ENCODE measurements at places on chromosomes 5 and 9.

DNA sequence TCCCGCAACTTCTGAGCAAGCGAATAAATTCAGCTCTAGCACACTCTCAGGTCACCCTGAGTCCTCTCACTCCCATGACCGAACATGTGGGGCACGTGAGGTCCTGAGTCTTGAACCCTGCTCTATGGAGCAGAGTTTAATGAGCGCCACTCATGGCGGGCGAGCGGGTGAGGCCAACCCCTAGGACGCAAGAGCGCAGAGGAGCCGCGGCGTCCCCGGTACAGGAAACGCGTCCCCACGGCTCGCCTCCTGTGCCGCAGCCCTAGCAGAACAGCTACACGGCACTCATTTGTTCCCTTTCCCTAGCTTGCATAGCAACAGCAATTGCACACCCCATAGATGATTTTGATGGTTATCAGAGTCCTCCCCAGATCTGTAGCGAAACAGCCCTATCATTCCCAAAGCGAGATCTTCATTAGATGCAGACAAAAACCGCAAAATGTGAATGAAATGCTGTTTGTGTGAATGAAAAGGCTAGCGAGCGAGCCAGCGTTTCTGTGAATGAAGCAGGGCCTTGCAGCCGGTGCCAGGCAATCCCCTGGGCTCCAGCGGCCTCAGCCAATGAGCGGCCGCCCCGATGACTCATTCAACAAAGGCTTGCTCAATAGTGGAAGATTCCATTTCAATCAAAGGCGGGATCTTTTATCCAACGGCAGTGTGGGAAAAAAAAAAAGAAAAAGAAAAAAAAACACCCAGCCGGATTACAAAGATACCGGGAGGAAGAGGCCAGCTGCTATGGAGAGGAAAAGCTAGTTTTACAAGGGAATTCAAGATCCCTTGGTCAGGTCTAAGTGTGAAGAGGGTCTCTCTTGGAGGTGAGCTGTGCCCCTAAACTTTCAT lies 1.5 kb upstream of the SHC3 start:
- DNase-seq, result no peak

DNA sequence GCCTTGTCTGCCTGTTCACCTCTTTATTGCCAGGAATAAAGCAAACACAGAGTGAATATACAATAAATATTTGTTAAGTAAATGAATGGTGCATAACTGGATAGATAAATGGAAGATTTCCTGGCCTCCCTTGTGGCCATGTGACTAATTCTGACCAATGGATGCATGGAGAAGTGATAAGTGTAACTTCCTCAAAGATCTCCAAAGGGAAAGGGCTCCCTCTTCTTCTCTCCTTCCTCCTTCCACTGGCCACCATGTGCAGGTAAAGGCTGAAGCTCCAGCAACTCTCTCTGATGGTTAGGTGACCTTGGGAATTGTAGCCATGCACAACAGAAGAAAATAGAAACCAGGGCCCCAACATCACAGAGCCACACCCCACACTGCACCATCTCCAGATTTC lies 174.4 kb downstream of the EBF1 start:
- no peak for DNase-seq

- no peak for DNase-seq
These were observed 131.1 kb upstream of the ZNF462 start for GRCh38 chr9:106731910-106732309.

GRCh38 chr9:132077881-132078698 lies 1.6 kb downstream of the MED27 start:
- DNase-seq, result no peak

- no peak for DNase-seq
These were observed 12.6 kb downstream of the PBX3 start for GRCh38 chr9:125759764-125760129.

- no peak for DNase-seq
These were observed 234.5 kb upstream of the SLC24A2 start for GRCh38 chr9:20023210-20023905.

GRCh38 chr5:146561711-146562110 lies 45.7 kb upstream of the GPR151 start:
- no peak for DNase-seq

GRCh38 chr9:86324308-86324707 lies 29.9 kb downstream of the TUT7 start:
- no peak for DNase-seq

DNA sequence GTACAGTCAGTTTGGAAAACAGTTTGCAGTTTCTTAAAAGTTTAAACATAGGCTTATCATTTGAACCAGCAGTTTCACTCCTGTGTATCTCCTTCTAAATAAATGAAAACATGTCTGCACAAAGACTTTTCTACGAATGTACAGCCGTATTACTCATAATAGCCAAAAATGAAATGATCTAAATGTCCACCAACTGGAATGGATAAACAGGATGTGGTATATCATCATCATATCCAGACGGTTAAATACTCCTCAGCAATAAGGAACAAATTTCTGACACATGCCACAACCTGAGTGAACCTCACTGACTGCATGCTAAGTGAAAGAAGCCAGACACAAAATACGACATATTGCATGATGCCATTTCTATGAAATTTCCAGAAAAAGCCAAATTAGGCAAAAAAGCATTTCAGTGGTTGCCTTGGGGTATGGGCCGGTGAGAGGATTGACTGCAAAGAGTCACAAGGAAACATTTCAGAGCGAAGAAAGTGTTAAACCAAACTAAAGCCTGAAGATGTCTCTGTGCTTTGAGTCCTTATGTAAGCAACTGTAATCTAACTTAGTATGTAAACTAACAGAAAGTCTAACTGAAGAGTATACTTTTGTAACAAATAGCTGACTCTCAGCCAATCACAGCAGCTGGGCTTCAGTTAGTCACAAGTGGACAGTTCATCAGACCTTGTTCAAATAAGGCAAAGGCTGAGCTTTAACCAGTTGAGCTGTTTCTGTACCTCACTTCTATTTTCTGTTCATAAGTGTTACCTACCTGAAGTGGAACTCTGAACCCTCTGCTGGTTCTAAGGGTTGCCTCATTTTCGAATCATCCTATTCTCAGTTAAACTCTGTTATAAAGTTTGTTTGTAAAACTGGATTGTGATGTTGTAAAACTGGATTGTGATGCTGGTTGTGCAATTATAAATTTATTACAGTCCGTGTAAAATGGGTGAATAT lies 65.2 kb downstream of the TRIO start:
- DNase-seq, result no peak

Measured in activated naive CD4-positive, alpha-beta T cell (primary cell).